CD4-positive, alpha-beta T cell (primary cell): ENCODE measurements at places on chromosomes 12 and 14.
A peak's percentile ranks its signal among the peaks of the same experiment; 100 is the strongest.

- H3K4me1 ChIP-seq = peaks cover 13% of the 10 kb centered on the region
- peak; percentile 74 for DNase-seq
- no peak overlapping the region for H3K27ac ChIP-seq
- H3K27me3 ChIP-seq = peaks cover 6% of the 10 kb centered on the region
- no peaks in the 10 kb centered on the region for H3K36me3 ChIP-seq
Observed at GRCh38 chr12:49777800-49778748, 36.7 kb downstream of the TMBIM6 start.

DNA sequence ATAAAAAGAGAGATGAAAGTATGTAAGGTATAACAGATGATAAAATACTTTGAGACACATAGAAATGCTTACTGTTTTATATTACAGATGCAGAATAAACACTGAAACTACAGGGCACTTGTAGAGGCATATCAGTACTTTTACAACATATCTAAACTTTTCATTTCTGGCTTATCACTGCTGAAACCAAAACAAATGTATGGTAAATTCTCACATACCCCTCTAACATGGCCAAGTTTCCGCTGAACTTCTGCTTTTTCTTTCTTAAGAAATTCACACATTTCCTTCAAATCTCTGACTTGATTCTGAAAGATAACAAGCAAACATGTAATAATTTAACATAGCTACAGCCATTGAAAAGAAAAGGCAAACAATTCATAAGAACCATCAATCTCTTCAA lies 33.3 kb upstream of the C12orf50 start:
- H3K4me1 ChIP-seq = no peaks in the 10 kb centered on the region
- no peak overlapping the region for H3K4me3 ChIP-seq
- peaks cover 31% of the 10 kb centered on the region for H3K36me3 ChIP-seq

- no peaks in the 10 kb centered on the region for H3K27me3 ChIP-seq
- no peaks in the 10 kb centered on the region for H3K4me1 ChIP-seq
- H3K36me3 ChIP-seq = peaks cover 73% of the 10 kb centered on the region
- no peak overlapping the region for H3K4me3 ChIP-seq
- no peak overlapping the region for H3K27ac ChIP-seq
Observed at GRCh38 chr14:69107407-69108003, 45.4 kb downstream of the DCAF5 start.

GRCh38 chr12:575129-575502 lies 88.1 kb downstream of the NINJ2 start:
- H3K36me3 ChIP-seq = no peaks in the 10 kb centered on the region
- no peaks in the 10 kb centered on the region for H3K27me3 ChIP-seq
- peaks cover 25% of the 10 kb centered on the region for H3K4me1 ChIP-seq

- no peak overlapping the region for H3K4me3 ChIP-seq
- no peaks in the 10 kb centered on the region for H3K4me1 ChIP-seq
- H3K36me3 ChIP-seq = no peaks in the 10 kb centered on the region
- no peak for DNase-seq
- H3K27ac ChIP-seq = no peak overlapping the region
- no peaks in the 10 kb centered on the region for H3K27me3 ChIP-seq
Observed at GRCh38 chr14:50257732-50258131, 26.4 kb upstream of the SOS2 start.

DNA sequence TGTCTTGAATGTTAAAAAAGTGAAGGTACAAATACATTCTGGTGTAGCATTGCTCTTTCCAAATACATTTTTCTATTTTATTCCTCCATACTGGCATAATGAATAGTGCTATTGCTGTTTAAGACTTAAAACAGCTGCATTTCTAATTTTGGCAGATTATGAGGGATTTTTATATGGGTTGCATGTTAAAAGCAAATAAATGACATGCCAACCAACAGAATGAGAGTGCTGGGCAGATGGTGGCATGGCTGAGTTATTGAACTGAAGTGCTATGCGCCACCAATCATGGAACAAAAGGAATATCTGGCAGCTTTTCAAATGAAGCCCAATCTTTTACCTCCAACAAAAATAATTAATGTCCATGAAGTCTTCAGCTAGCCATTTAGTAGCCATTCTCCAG lies 215.0 kb downstream of the PRKD1 start:
- H3K4me1 ChIP-seq = no peaks in the 10 kb centered on the region
- H3K4me3 ChIP-seq = no peak overlapping the region
- no peak for DNase-seq
- H3K27me3 ChIP-seq = no peaks in the 10 kb centered on the region
- no peaks in the 10 kb centered on the region for H3K36me3 ChIP-seq
- no peak overlapping the region for H3K27ac ChIP-seq

DNA sequence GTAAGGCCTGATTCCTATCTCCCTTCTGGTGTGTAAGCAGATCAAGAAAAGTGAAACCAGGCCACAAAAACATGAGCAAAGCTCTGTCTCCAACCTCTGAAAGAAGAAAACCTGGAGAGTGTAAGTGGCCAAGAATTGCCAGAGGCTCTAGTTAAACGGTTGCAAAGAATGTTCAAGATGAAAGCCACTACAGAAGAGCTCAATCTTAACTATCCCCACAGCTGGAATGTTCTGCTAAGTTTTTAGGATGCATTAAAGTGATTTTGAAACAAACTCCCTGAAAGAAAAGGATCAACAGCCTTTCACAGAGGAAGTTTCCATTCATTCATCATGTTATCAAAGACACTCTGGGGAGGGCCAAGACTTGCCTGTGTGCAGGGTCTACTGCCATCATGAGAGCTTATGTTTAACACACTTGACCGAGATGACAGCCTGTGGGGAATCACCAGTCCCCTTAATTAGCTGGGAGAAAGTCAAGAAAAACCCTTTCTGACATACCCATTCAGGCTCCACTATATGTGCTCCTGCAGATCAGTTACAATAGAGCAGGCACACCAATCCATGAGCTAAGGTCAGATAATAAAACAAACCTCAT lies 128.0 kb upstream of the OVCH1 start:
- no peaks in the 10 kb centered on the region for H3K4me1 ChIP-seq
- H3K27me3 ChIP-seq = no peaks in the 10 kb centered on the region
- H3K36me3 ChIP-seq = no peaks in the 10 kb centered on the region
- H3K27ac ChIP-seq = no peak overlapping the region

- H3K4me3 ChIP-seq = peak within 1 kb of the TSS; percentile 96
- peaks cover 56% of the 10 kb centered on the region for H3K4me1 ChIP-seq
- no peaks in the 10 kb centered on the region for H3K27me3 ChIP-seq
- H3K27ac ChIP-seq = peak within 1 kb of the TSS; percentile 93
- peak; percentile 84 for DNase-seq
Observed at GRCh38 chr12:49060237-49061156, at the start of gene KMT2D. Gene KMT2D, minus strand, starts transcription at chr12:49060794. Its CDS starts 5,470 bp downstream, at chr12:49055324.

DNA sequence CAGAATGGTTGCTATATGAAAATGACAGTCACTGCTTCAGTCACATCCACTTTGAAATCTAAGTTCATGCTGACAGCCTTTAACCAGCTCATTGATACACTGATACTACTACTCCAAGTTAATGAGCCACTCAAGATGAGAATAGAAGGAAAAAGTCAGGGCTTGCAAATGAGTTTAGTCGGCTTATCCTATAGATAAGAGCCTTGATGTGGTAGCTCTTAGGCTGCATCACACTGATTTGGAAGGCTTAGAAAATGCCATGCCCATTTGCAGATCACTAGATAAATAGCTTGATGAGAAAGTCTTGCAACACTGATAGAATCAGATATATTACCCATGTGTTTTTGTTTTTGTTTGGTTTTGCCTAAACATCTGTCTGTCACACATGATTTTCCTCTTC lies 251.4 kb upstream of the ATXN7L3B start:
- no peak for DNase-seq
- H3K36me3 ChIP-seq = no peaks in the 10 kb centered on the region
- no peak overlapping the region for H3K27ac ChIP-seq
- H3K27me3 ChIP-seq = no peaks in the 10 kb centered on the region
- H3K4me1 ChIP-seq = no peaks in the 10 kb centered on the region
- no peak overlapping the region for H3K4me3 ChIP-seq

DNA sequence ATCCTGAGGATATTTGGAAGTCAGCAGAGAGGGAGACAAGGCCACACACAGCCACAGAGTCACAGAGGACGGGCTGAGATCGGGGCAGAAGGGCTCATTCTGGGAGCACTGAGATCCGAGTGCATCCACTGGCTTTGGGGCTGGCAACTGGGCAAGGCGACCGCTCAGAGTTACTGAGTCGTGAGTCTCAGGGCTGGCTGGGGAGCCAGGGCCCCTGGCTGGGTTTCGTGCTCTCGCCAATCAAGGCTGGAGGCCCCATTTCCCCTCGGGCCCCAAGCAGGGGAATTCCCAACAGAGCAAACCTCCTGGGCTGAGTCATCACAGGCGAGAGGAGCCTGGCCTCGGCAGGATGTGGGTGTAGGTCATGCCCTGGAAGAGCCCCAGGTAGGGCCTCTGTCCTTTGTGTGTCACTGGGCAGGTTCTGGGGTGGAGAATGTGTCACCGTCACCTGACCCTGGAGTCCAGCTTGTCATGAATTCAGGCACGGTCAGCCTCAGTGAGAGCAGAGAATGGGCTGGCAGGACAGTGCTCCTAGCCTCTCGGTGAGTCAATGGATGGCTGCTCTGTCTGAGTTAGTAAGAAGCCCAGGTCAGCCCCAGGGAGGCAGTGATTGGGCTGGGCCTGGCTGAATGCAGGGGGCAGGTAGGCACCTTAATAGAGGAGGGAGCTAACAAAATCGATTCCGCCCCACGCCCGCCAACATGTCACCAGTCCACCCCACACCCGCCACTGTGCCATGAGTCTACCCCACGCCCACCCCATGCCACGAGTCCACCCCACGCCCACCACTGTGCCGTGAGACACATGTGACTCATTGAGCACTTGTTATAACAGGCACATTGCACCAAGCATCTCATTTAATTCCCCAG lies 16.9 kb downstream of the ASB2 start:
- H3K36me3 ChIP-seq = no peaks in the 10 kb centered on the region
- H3K4me1 ChIP-seq = peaks cover 100% of the 10 kb centered on the region
- H3K27me3 ChIP-seq = no peaks in the 10 kb centered on the region
- peak; percentile 82 for DNase-seq

- peak; percentile 94 for DNase-seq
- H3K36me3 ChIP-seq = peaks cover 32% of the 10 kb centered on the region
- peaks cover 36% of the 10 kb centered on the region for H3K4me1 ChIP-seq
- H3K4me3 ChIP-seq = peak within 1 kb of the TSS; percentile 94
Observed at GRCh38 chr12:74537707-74538385, at the start of gene ATXN7L3B. Gene ATXN7L3B, plus strand, starts transcription at chr12:74537835. Its CDS starts 278 bp downstream, at chr12:74538113.

GRCh38 chr12:7486512-7486911 lies 17.1 kb downstream of the CD163 start:
- H3K4me3 ChIP-seq = no peak overlapping the region
- H3K27me3 ChIP-seq = peaks cover 3% of the 10 kb centered on the region
- no peak for DNase-seq

DNA sequence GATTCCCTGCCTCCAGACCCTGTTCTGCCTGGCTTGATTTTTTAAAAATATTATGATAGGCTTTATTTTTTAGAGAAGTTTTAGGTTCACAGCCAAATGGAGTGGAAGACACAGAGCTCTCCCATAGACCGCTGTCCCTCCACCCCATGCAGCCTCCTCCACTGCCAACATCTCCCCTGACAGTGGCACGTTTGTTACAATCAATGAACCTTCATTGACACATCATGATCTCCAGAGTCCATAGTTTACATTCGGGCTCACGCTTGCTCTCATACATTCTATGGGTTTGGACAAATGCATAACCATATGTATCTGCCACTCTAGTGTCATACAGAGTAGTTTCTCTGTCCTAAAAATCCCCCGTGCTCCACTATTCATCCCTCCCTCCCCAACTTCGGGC lies 15.9 kb upstream of the PPP1R13B start:
- no peak overlapping the region for H3K27ac ChIP-seq
- no peak for DNase-seq
- H3K4me1 ChIP-seq = no peaks in the 10 kb centered on the region
- H3K36me3 ChIP-seq = no peaks in the 10 kb centered on the region

- H3K36me3 ChIP-seq = no peaks in the 10 kb centered on the region
- H3K4me1 ChIP-seq = peaks cover 11% of the 10 kb centered on the region
- peaks cover 10% of the 10 kb centered on the region for H3K27me3 ChIP-seq
- H3K27ac ChIP-seq = no peak overlapping the region
- DNase-seq = no peak
Observed at GRCh38 chr14:67536087-67536486, 3.0 kb downstream of the PLEKHH1 start.

GRCh38 chr12:54340846-54341245 lies 15.9 kb downstream of the COPZ1 start:
- H3K4me3 ChIP-seq = no peak overlapping the region
- H3K27ac ChIP-seq = no peak overlapping the region
- no peaks in the 10 kb centered on the region for H3K27me3 ChIP-seq

GRCh38 chr14:31418440-31418839 lies 1.9 kb downstream of the HEATR5A start:
- peaks cover 4% of the 10 kb centered on the region for H3K4me1 ChIP-seq
- no peaks in the 10 kb centered on the region for H3K36me3 ChIP-seq
- H3K27ac ChIP-seq = no peak overlapping the region
- DNase-seq = no peak
- no peaks in the 10 kb centered on the region for H3K27me3 ChIP-seq

- no peaks in the 10 kb centered on the region for H3K36me3 ChIP-seq
- H3K27ac ChIP-seq = no peak overlapping the region
- H3K27me3 ChIP-seq = peaks cover 4% of the 10 kb centered on the region
- no peak for DNase-seq
- no peak overlapping the region for H3K4me3 ChIP-seq
Observed at GRCh38 chr12:110965574-110965973, 45.2 kb upstream of the MYL2 start.

DNA sequence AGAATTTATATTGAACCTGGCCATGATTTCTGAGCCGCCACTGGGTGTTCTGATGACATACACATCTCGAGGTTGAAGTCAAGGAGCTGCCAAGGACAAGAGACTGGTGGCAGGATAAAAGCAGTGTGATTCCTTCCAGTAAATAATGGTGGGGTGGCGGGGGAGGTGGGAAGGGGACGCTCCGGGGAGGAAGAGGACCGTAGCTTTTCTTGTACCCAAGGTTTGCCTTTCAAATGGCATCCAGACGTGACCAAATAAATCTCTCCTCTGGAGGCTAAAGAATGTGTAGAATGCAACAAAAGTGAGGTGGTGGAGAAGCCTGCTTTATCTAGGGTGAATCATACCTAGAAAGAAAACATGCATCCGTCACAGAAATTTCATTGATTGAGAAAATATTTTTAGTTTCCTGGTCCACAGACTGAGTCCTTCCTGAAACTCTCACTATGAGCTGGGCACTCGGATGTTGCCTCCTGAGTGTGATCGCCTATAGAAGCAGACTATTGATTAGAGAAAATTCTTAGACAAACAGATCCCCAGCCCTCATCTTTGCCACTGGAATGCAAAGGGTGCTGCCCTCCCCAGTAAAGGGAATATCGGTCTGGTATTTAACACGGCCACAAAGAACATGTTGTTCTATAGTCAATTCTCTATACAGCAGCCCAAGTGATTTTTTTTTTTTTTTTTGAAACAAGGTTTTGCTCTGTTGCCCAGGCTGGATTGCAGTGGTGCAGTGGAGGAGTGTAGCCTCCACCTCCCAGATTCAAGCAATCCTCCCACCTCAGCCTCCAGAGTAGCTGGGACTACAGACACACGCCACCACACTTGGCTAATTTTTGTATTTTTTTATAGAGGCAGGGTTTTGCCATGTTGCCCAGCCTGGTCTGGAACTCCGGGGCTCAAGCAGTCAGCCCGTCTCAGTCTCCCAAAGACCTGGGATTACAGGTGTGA lies 112.1 kb downstream of the DPF3 start:
- no peaks in the 10 kb centered on the region for H3K27me3 ChIP-seq
- no peak overlapping the region for H3K27ac ChIP-seq
- no peaks in the 10 kb centered on the region for H3K4me1 ChIP-seq
- no peak for DNase-seq
- no peaks in the 10 kb centered on the region for H3K36me3 ChIP-seq
